ENCODE measurements at places on chromosomes 6 and 20.

DNA sequence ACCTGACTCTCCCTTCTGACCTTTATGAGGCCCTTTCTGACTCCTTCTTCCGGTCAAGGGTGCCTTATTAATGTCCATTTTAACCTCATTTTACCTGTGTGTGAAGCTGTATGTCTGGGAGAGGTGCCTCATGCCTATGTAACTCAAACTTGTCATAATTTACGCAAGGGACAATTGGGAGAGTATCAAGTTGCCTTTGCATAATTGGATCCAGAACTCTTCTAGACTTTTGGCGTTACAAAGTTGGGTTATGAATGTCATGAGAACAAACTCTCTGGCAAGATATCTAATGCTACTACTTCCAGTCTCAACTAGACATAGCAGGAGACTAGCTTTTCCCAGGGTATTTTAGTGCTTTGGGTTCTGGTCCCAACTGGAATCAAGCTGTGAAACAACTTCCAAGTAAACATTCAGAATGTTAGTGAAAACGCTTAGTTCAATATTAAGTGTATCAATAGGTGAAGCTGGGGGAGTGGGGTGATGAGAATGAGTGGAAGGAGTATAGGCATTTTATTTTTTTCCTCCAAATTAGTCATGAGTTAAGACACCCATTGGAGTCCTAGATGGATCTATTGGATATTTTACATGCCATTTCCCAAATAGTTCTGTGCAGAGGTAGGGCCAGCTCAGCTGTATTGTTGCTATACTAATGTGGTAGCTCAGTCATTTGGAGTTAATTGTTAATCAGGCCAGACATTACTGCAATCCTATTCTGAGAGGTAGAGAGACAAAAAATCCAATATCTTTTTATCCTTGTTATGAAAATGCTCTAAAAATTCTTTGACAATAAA, 159.9 kb downstream of the TFAP2B start:
- no peak for DNase-seq

DNA sequence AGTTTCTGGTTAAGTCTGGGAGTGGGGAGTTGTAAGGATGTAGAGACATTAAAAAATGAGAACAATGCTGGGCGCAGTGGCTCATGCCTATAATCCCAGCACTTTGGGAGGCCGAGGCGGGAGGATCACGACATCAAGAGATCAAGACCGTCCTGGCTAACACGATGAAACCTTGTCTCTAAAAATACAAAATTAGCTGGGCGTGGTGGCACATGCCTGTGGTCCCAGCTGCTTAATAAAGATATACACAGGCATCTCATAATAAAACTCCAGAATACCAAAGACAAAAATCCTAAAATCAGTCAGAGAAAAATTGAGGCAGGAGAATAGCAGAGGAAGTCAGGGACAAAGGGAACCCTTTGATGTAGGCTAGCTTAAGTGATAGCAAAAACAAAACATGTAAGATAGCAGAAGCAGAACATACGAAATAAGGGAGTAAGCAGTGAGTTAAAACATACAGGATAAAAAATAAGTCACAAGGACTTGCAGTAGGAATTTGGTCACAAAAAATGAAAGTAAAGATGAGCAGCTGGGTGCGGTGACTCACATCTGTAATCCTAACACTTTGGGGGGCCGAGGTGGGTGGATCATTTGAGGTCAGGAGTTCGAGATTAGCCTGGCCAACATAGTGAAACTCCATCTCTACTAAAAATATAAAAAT, 23.6 kb downstream of the DDX43 start:
- DNase-seq: no peak

DNA sequence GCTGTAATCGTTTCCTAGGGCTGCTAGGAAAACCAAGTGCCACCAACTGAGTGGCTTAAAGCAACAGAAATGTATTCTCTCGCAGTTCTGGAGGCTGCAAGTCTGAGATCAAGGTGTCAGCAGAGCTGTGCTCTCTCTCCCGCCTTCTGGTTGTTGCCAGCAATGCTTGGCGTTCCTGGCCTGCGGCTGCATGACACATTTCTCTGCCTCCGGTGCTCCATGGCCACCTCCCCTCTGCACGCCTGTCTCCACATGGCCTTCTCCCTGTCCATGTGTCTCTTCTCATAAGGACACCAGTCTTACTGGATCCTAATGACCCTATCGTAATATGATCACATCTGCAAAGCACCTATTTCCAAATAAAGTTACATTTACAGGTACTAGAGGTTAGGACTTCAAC, 91.7 kb upstream of the AKAP12 start:
- DNase-seq: no peak

DNA sequence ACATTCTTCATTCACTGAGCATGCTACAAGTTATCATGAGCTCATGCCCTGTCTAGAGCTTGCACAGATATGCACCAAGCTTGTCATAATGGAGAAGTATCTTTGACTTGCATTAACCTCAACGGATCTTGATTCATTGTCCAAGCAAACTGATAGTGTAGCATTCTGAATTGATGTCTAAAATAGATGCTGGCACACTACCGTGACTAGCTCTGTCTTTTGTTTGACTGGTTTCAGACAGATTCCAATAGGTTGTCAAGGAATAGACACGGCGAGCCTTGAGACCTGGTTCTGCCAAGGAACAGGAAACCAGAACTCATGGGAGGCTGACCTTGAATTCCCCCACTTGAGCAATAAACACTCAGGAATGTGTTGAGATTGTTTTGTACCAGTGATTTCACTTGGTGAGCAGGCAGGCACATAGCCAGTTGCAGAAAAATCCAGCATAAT, 1153.1 kb upstream of the GJE1 start:
- DNase-seq: no peak

DNA sequence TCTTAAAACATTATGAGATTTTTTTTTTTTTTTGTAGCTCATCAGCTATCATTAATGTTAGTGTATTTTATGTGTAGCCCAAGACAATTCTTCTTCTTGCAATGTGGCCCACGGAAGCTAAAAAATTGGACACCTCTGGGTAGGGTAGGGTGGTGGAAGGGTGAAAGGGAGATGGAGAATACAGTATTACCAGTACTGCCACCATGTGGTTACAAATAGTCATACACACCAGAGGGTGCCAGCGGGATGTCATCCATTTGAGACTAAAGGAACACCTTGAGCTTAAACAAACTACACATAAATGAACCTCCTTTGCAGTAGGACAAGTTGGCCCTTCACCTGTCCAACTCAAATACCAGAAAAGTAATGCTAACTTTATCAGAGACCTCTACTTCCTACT, 601.9 kb downstream of the HTR1B start:
- no peak for DNase-seq

DNA sequence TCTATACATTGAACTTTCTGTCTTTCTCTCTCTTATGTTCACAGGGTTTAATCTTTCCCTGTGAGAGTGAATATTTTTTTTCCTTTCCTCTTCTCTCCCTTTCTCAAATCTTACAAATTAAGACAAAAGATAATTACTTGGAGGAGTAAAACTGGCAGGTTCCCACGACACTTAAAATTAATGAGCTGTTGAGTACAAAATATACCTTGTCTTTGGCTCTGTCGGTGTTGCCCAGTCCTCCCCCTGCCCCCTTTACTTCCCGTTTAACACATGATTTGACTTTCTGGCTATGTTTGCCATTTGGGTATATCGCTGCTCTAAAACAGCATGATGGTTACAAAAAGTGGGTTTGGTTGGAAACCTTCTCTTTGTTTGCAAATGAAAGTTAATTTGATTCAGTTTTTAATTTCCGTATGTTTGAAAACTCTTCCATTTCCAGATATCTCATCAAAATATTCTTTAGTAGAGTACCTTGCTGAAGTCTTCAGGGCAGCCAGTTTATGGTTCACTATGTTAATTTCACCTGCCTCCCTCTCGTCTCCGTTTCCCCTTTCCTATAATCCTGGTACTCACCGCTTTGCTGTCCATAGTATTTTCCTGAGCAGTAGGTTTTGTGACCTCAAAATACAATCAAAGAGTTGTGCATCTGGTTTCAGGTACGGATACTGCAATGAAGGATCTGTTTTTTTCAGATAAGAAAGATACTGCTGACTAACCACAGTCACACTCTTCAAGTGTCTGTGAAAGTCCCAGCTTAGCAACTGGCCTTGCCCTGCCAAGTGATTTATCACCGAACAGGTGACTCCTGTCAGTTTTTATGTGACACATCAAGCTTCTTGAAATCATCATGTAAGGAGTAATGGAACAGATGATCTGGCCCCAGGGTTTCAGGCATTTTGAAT, 181.2 kb downstream of the DTNBP1 start:
- DNase-seq: no peak

- DNase-seq: no peak
These were observed 116.7 kb downstream of the JPH2 start for GRCh38 chr20:44070139-44070900.

- no peak for DNase-seq
These were observed 10.3 kb downstream of the RSPO4 start for GRCh38 chr20:991850-992249.

DNA sequence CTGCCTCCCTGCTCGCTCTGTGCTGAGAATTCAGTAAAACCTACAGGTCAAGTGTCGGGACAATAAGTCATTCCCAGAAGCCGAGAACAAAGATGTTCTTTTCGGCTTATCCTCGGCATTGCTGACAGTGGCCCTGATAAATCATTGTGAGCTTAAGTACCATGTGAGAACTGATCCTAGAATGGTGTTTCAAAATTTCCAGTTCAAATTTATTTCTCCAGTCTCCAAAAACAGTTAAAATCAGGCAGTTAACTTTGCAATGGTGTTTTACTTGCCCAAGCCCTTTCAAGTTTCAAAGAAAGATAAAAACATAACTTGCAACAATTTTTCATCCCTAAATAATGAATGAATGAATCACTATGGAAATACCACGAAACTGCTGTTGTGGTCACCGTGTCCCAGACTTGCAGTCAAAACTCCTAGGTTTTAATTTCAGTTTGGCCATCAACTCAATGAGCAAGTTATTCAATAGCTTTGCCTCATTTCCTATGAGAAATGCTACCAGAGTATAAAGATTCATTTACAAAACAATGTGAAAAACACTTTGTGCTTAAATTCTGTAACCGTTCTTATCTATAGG, 4.3 kb downstream of the ATP5F1E start:
- peak; percentile 44 for DNase-seq

GRCh38 chr6:25497383-25498040, 154.5 kb upstream of the SCGN start:
- no peak for DNase-seq

GRCh38 chr6:83068616-83069015, 1.1 kb downstream of the DOP1A start:
- DNase-seq: no peak

DNA sequence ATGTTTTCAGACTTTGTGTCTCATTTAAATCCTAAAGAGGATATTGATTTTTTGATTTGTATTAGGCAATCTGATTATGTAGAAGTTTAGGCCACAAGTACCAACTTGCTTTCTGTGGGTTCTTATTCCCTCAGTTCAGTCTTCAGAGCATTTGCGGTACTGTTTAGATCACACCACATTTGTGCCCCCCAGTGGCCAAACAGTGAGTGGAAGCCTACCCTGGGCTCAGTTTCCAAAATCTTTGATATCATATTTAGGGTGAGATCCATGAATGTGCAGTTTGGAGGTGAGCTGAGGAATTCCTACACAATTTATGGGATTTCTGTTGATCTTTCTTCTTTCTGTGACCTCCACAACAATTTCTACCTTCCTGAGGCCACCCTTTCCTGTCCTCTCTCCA, 92.3 kb upstream of the FUT9 start:
- DNase-seq: no peak

- no peak for DNase-seq
These were observed 93.1 kb downstream of the RREB1 start for GRCh38 chr6:7200598-7201443.

DNA sequence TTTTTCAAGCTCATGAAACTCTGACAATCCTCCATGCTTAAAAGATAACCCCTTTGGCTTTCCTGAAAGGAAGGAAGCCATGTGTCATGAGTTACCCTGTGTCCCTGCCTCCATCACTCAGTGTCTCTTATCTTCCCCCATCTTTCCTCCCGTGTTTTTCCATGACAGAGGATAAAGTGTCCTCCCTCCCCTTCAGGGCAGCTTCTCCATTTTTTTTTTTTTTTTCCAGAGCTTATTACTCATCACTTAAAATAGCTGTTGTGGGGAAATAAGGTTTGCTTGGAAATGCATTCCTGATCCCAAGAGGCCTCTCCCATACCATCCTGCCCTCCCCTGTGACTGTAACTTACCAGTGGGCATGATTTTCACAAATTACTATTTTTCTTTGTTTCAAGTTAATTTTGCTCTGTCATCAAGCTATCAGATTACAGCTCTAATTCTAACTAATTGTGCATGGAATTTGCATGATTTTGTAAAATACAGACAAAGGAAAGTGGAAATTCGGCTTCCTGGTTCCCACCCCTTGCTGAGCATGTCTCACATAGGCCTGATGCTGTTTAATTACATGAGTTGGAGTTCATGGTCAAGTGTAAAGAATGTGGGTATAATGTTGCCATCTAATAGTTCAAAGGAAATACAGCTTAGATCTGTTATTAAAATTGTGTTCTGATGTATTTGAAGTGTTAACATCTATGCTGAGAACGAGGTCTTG, 614.5 kb upstream of the FLRT3 start:
- peak; percentile 36 for DNase-seq

DNA sequence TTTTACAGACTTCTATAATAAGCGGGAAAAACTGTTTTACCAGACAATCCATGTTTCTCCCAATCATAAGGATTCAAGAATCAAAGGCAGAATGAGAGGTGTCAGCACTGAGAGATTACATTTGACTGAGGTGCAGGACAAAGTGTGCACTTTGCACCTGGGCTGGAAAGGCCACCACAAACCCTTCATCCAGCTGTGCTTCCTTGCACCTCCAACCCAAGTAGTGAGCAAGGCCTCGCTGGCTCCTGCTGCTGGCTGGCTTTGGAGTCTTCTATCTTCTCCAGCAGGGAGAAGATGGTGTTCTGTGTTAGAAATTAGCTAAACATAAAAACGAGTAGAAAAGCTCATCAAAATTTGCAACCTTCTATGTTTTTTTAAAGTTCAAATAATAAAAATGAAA, 77.7 kb downstream of the CHD6 start:
- DNase-seq: no peak

- DNase-seq: no peak
These were observed 80.5 kb upstream of the SGK1 start for GRCh38 chr6:134398453-134398852.

GRCh38 chr20:20498076-20498861, 130.4 kb downstream of the INSM1 start:
- DNase-seq: no peak

DNA sequence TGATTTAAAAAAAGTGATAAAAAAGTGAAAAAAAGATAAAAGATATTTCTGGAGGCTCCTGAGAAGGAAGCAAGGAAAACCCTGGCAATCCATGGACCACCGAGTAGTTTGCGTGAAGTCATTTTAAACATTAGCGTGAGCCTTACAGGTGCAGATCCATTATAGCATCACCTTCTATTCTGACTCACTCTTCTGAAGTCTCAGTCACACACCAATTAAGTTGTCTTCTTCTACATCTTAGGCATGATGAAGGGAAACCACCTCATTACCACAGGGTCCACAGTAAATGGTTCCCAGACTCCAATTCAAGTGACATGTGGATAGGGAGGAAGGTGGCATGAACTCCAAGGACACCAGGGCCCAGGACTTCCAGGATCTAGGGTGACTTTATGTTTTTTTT, 99.1 kb downstream of the GJA10 start:
- DNase-seq: no peak

All from HS-5 (cell line).